Cortex of kidney (tissue), 1 donor: ENCODE measurements at places on chromosomes 4 and X.

DNA sequence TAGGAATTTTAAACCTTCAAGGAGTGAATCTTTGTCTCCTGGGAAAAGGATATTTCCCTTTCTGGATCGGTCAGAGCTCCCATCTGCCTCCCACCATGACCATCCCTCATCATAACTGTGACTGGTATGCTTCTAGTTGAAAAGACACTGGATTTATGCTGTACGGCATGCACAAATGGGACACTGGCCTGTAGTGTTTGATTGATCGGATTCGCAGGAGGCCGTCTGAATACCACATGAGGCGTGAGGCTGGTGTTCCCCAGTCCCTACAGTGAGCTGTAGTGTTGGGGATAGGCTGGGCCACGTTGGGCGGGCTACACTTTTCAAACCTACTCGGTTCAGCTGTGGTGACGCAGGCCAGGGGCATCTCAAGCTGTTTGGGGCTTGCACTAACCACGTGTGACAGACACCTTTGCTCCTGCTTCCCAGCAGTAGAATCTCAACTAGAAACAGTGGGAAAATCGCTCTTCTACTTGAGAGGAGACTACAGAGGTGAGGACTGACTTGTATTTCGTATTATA is 101.8 kb downstream of the MID1IP1 start:
- DNase-seq, result no peak

DNA sequence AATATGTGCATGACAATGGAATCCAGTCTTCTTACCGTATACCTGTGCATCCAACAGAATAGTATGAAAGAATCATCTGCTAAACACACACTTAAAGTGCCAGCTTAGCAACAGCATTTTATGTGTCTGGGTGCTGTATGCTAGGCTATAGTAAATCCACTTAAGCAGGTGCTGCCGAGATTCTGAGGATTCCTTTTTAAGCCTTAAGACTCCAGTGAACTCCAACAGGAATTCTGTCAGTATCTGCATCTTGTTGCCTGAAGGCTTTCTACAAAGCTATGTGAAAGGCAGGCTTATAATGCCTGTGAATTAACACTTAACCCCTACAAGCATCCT is 1076.4 kb upstream of the PABPC4L start:
- DNase-seq, result no peak

GRCh38 chr4:38621028-38621684 is 42.8 kb upstream of the KLF3 start:
- no peak for DNase-seq

GRCh38 chrX:53831662-53832635 is 145.4 kb upstream of the HUWE1 start:
- DNase-seq, result no peak

- no peak for DNase-seq
Measured at GRCh38 chr4:145681956-145682355, 2.0 kb downstream of the C4orf51 start.

GRCh38 chrX:153953892-153954557 is 9.6 kb upstream of the RENBP start:
- DNase-seq, result no peak

DNA sequence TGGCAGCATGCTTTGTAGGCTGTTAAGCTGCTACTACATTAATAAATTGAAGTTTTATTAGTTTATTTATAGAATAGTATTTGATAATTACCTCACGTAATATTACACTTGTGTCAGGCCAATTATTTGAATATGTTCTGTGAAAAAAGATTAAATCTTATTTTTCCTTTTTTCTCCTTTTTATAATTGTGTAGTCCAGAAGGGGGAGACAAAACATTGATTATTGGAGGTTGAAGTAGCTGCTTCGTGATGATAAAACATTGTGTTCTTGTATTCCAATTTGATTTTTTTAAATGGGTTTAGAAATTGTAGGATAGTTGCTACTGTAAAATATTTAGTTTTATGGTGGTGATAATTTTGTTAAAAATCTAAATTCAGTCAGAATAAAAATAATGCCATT is 85.7 kb downstream of the DIAPH2 start:
- DNase-seq, result no peak

- no peak for DNase-seq
Measured at GRCh38 chr4:3124070-3124767, 49.7 kb downstream of the HTT start.

- DNase-seq, result no peak
Measured at GRCh38 chr4:128812442-128813235, 3.1 kb downstream of the JADE1 start.

DNA sequence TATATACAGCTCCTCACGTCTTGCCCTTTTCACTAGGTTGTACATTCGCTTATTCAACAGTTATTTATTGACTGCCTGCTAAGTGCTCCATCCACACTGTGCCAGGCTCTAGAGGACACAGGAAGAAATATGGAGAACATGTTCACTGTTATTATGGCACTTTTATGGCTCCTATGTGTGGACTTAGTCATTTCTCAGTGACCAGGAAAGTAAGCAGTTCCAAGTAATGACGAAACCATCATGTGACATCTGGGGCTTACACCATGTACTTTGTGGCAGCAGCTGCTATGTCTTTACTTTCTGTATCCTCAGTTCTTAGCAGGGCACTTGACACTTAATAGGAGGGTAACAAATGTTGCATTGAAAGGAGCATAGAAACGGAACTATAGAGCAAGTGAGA is 278.0 kb downstream of the ANK2 start:
- DNase-seq, result no peak

GRCh38 chrX:42739741-42740140 is 38.2 kb downstream of the PPP1R2C start:
- DNase-seq, result no peak

DNA sequence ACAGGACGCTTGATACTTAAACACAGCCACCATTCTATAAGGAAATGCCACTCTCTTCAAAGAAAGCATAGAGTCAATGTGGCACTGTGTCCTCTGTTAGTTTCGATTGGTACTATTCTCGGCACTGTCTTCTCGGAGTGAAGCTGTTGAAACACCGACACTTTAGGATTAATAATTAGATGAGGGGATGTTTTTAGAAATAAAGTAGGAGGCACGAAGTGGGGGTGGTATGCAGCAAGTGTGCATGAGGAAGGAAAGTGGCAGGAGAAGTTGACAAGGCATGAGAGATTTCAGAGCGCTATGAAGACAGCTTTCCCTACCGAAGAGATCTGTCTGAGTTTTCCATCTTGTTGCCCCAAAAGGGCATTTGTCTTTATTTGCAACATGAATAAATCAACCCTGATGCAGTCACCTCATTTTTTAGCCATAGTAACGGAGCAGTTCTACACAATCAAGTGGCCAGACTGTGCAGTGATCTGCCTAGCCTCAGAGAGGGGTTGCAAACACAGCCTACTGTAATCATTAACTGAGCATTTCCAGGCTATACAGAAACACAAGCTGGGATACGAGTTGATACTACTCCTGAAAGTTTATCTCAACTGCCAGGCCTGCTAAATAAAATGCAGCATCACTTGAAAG is 8.3 kb downstream of the GPRIN3 start:
- DNase-seq, result no peak

- DNase-seq, result no peak
Measured at GRCh38 chr4:176539091-176539784, 219.5 kb downstream of the SPCS3 start.

DNA sequence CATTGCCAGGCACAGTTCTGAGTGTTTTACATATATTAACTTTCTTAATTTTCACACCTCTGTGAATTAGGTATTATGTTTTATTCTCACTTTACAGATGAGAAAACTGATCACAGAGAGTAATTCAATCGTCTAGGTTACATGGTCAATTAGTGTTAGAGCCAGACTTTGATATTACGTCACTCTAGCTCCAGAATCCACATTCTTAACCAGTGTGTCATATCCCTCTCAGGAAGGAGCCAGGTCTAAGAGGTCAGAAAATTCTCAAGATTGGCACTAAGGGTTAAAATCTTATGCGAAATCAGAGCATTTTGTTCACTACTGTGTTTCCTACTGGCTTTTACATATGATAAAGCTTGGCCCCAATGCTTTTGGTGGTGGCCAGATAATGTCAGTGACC is 7.4 kb downstream of the DMP1 start:
- no peak for DNase-seq

GRCh38 chr4:185015108-185015507 is 3.2 kb upstream of the HELT start:
- DNase-seq, result no peak

DNA sequence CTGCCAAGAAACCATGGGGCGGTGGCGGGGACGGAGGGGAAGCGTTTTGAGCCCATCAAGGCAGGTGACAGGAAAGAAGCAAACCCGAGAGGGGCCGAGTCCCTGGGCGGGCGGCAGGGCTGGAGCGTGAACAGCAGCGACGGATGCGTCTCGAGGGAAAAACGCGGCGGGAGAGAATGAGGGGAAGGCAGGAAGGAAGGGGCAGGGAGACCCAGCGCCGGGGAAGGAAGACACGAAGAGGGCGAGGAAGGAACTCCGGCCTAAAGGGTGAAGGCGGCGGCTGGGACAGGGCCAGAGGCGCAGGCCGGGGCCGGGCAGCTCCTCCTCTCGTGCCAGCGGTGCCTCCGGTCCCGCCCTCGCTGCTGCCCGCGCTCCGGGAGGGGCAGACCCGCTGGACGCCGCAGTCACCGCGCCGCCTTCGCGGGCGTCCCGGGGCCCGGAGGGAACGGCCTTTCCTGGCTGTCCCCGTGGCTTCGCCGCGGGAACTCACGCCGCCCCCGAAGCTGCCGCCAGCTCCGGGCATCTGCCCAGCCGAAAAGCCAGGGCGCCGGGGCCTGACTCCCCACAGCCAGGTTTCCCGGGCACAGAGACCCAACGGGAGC is 751 bp upstream of the RGS12 start:
- DNase-seq, result no peak

DNA sequence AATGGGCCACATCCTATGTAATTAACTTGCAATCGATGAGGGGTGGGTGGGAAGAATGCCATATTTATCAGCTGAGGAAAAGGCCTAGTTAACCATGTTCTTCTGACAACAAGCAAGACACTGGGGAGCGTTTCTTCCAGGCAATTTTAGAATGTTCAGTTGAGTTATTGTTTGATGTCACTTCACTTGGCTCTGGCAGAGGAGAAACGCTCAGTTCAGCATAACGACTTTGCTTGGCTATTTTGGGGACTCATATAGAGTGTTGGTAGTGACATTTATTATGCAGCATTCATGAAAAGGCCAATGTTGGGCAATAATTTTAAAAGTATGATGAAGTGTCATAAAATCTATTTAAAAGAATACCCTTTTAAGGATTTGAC is 648 bp downstream of the SYNPO2 start:
- DNase-seq, result no peak

GRCh38 chrX:10798041-10798440 is 177.7 kb upstream of the MID1 start:
- DNase-seq, result no peak

DNA sequence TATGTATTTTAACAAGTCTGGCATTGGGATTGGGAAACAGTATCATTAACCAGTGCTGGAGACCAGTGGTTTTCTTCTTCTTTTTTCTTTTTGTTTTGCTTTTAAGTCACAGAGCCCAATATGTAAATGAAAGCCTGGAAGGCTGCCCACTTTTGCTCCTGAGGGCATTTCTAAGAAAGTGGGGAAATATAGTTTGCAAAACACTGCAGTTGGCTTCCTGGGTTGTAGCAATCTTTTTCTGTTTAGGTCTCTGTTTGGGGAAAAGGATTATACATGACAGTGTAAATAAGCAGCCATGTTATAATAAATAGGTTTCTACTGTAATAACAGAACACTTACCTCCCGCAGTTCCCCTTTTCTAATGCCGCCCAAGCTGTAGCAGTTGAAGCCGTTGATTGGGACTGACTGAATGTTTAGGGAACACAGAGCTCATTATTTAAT is 105.5 kb downstream of the TMEM164 start:
- no peak for DNase-seq

DNA sequence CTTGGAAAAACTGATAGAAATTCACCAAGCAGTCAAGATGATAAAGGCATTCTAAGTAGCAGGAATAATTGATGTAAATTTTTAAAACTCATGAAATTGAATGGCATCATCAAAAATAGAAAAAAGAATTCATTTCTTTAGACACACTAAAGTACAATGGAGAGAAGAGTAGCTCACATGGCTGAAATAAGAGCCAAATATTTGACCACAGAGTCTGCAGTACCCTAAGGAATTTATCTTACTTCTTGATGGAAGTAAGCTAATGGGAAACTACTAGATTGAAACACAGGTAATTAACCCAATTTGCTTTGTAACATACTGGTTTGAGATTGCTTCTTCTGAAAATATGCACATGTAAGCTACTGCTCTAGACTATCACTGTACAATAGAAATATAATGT is 70.8 kb upstream of the GPM6A start:
- DNase-seq, result no peak

DNA sequence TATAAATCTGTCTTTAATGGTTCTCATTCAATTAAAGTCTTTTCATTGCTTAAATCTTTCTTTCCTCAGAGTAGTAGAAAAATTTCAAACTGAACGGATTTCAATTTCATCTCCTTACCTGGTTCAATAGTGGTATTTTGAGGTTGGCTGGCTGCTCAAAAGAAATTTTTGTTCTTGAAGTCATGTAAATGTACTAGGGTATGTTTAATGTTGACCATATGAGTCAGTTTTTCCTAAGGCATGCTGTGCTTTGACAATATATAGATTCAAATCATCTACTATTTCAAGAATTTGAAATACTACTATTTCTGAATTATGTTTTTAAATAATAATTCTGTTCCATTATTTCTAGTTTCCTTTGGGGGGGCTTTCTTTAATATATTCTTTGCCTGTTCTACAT is 105.5 kb downstream of the PACRGL start:
- no peak for DNase-seq
